ENCODE measurements at places on chromosomes 1 and 21.

- DNase-seq: no peak
Measured at GRCh38 chr1:155437405-155437804, 116.7 kb downstream of the RUSC1 start.

DNA sequence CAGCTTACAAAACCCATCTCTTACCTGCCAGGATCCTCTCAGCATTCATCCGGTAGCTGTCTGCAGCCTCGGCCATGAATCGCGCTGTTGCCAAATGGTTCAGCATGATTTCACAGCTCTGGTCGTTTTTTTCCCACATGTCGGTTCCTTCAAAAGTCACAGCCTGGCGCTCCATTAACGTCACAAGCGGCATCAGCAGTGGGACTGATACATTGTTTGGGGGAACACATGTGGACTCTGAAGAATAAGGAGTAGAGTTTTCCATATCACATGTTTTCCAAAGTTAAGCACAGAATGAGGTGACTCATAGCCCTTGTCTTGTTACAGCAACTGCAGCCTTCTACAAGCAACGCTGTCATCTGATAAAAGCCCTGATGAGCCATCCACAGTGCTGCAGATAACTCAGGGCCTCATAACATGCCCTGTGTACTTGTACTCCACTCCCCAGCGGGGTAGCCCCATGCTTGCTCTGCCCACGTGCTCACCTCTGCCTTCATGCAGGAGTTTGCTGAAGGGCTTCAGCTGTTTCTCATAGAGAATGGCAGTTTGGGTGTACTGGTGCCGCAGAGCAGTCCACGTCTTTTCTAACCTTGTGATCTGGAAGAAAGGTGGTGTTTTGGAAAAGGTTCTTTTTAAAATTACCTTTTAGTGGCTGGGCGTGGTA lies 114.2 kb downstream of the BCAR3 start:
- DNase-seq: no peak

DNA sequence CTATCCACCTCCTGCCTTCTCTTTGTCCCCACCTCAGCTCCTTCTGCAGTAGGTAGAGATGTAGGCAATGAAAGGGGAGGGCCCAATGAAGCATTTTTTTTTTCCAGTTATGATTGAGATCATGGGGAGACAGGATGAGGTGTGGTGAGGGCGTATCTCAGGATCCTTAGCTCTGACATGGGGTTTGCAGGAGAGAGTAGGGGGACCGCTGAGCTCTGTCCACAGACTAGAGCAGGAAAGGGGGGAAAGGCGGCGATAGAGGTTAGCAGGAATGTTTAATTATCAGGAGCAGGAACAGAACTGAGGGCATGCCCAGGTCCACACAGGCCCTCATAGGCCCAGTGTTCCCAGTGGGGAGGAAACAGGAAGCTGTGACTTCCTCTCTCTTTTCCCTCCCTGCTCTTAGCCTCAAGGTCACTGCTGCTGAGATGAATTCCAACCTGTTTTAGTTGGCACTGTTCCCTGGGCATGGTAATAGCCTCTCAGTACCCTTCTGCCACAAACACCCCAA lies 901 bp upstream of the RXFP4 start:
- no peak for DNase-seq

GRCh38 chr1:154208677-154209388 lies 2.7 kb upstream of the CFAP141 start:
- DNase-seq: no peak

- DNase-seq: no peak
Measured at GRCh38 chr1:109995536-109995935, 11.0 kb downstream of the AHCYL1 start.

- DNase-seq: peak; percentile 90
Measured at GRCh38 chr1:33161061-33161681, 20.7 kb downstream of the TRIM62 start.

- no peak for DNase-seq
Measured at GRCh38 chr1:172394141-172394751, 26.2 kb upstream of the C1orf105 start.

DNA sequence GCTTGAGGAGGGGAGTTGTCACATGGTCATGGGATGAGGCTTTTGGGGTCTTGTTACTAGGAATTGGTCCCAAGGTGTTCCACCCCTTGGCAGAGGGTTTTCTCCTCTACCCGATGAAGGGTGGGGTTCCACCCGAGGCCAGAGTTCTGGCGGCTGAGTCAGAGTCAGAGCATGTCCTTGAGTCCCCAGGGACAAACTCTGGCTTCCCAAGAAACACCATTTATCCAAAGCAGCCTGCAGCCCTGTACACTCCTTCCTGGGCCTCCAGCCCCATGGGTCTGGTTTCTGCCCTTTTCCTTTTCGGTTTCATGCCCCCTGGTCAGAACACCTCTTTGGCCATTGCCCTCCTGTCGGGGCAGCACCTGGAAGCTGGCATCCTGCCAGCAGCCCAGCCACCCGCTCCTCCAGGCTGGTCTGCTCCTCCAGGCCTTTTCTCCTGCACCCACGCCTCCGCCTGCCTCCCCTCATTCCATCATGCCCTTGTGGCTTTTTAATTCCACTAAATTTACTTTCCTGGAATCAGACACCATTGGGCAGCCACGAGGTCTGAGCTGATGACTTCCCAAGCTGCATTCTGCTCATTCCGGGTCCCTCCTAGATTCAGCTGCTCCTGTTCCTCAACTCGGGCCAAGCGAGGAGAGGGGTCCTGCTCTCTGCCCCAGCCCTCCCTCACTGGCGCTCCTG lies 301.7 kb upstream of the VAMP3 start:
- no peak for DNase-seq

All from Ammon's horn (tissue), 1 donor.